ENCODE measurements at places on chromosomes 7 and 10. TPM values are rescaled to one million over a fixed set of nuclear protein-coding genes. Genes with fewer than 3 reads are reported as not detected.

The ZPBP gene
- not detected for total RNA-seq

The IL6 gene
- 1.1 TPM for total RNA-seq

The NUTM2A gene
- total RNA-seq: 0.20 TPM

The CUBN gene
- total RNA-seq: 2.9 TPM

The SYT15B gene
- total RNA-seq: not detected

The SPDYE1 gene
- not detected for total RNA-seq

The SSC4D gene
- total RNA-seq: 0.39 TPM

The OPN1SW gene
- total RNA-seq: not detected

Data from subcutaneous preadipocyte (primary cell).